ENCODE measurements at places on chromosomes 13 and 19.

DNA sequence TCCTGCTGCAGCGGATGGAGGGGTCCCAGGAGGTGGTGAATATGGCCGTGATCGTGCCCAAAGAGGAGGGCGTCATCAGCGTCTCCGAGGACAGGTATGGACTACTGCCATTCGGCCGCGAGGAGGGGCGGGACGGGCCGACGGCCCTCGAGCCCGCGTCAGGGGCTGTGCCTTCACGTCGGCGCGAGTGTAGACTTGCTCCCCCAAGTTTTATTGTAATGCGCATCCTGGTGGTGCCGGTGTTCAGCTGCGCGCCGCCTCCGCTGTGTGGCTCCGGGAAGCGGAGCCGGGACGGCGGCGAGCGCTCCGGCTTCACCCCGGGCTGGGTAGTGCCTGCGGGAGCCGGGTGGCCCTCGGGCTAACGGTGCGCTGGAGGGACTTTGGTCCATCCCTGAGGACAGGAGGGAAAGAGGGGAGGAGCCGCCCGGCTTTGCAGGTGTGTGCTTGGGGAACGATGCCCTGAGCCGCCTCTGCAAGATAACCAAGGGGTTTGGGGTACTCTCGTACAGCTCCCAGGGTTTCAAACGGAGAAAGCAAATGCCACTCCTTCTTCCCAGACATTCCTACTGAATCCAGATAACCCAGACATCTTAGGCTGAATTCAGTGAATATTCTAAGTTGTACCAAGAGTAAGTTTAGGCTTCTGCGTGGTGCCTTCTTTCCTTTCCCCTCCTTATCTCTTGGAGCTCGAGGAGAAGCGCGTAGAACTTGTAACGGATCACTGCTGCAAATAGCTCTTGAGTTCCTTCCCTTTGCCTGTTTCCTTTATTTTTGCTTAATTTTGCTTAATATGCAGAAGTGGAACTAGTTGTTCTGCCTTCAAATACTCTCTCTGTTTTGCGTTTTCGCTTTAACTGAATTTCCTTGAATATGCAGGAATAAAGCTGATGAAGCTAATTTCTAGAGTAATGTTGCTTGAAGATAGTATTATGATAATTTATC is 740 bp downstream of the WDFY2 start:
- DNase-seq, result peak; percentile 89

DNA sequence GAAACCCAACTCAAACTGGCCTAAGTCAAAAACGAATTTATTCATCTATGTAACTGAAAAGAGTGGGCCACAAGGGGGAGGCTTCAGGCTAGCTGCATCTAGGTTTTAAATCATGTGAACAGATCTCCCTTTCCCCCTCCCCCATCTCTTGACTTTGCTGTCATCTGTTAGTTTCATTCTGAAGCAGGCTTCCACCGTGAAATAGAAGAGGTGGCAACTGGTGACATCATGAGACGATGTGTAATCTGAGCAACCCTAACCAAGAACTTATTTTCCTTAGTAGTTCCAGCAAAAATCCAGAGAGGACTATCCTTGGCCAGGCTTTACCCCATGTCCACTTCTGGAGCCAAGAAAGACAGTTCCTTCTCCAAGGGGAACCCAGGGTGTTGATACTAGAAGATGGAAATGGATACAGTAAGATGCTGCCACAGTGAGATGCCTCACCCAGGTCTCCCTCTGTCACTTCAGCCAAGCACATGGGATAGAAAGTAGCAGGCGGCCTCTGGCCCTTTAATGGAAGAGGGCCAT is 9.4 kb downstream of the SAMD4B start:
- DNase-seq, result peak; percentile 65

DNA sequence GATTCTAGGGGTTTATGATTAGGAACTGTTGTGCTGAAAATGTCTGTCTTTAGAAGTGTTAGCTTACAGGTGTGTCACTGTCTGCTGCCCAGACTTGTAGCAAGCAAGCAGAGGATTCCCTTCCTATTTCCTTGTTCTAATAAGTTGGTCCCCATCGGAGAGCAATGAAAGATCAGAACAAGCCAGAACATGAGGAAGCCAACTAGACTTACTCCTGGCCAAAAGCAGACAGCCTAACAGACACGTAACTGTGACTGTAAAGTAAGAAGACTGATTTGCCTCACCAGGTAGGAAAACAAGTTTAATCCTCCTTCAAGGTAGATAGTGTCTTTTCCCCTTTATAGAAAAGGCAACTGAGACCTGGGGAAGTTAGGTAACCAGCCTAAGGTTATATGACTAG is 12.5 kb downstream of the POLR1D start:
- no peak for DNase-seq

DNA sequence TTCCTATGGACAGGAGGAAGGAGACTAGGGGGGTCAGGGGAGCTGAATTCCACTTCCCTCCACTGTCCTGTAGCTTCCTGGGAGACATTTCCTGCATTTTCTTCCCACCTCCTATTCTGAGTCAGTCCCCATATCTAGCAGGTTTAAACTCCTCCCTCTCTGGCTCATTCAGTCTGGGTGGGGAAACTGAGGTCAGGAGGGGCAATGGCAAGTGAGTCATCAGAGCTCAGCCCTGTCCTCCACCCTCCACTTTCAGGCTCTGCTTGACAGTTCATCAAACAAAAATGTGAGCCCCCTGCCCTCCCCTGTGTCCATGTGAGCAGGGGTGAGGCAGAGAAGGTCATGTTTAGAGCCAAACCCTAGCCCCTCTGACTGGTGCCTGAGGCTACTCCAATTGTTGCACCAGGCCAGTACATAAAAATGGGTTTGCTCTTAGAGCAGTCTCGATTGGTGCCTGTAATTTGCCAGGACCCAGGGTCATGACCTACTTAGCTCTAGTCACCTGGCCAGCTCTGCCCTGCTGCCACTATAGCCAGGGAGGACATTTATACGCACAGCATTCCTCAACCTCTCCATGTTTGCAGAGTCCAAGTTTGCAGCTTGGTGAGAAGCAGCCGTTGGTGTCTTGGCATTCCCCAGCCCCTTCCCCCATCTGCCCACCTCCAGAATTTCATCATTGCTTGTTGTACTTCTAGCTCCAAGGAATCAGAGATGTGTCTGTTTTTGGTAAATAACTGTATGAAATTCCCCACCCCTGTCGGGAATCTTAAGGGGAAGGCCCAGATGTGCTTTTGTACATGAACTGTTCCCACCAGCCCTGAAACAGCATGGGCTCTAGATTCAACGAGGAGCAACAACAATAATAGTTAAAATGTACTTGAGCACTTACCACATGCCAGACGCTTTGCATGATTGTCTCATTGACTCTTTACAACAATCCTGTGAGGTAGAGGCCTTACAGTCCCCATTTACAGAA is 20.7 kb downstream of the SAMD4B start:
- no peak for DNase-seq

- no peak for DNase-seq
Measured at GRCh38 chr13:47661076-47661475, 340.0 kb downstream of the SUCLA2 start.

DNA sequence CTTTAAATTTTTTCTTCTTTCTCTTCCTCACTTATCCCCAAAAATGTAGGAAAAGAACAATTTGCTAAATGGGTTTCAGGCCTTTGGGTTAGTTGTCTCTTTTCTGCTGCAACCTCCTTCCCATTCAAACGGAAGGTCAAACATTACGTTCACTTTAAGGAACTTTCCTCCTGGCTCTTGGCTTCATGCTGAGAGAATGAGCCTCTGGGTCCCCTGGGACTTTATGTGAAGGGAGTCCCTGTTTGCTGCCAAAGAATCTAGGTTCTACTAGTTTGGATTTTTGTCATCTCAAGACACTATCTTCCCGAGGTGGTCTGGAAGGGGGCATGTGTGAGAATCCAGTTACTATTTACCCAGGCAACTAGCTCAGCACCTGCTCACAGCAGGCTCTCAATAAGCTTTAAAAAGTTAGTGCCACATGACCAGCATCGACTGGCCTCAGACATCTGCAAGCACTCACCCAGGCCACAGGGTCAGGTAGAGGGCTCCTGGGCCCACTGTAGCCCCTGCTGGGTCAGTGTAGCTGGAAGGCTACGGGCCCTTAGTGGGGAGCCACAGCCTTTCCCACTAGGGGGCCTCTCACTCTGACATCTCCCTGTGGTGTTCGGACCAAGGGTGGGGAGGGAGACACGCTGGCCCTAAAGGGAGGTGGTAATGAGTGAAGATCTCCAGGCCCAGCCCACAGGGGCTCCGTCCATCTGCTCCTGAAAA is 40.5 kb downstream of the FAM124A start:
- DNase-seq, result no peak

GRCh38 chr13:28251466-28251865 is 113.1 kb downstream of the PAN3 start:
- DNase-seq, result no peak

GRCh38 chr19:48274173-48274572 is 4.3 kb downstream of the ZNF114 start:
- no peak for DNase-seq

DNA sequence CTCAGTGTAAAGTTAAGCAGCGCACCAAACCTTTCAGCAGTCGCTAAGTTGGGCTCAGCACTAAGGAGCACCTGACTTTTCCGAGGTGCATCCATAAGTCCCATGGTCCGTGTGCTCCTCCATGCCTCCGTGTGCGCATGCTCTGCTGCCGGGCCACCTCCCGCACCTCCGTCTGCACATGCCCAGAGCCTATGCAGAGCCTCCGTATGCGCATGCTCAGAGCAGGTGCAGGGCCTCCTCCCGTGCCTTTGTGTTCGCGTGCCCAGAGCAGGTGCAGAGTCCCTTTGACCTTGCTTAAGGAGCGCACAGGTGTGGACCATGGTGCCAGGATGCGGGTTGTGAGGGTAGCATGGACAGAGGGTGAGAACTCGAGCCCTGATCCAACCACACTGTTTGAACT is 46.0 kb downstream of the ATP11A start:
- no peak for DNase-seq

DNA sequence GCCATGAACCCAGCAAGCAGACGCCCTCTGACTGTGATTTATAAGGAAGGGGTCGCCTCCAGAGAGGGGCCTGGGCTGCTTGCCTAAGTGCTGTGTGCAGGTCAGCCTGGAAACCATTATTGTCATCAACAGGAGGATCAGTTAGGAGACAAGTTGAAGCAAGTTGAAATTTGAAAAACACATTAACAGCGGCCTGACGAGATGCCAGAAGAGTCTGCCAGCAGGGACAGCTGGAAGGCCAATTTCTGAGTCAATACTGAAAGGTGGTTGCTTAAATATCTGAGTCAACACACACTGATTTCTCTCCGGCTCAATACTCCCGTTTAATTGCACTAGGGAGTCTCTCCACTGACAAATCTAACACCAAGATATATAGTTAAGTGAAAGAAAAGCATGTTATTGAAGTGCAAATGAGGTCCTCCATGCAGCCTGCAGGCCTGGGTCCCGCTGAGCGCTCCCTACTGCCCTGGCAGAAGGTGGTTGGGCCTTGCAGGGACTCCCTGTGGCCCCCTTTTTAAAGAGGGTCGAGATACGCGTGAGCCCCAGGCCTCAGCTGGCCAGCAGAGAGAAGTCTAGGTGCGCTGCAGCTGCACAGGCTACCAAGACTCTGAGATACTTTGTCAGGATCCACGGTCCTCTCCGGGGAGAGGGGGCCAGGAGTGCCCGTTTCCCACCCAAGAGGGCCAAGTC is 91.1 kb downstream of the RNASEH2B start:
- DNase-seq, result no peak

DNA sequence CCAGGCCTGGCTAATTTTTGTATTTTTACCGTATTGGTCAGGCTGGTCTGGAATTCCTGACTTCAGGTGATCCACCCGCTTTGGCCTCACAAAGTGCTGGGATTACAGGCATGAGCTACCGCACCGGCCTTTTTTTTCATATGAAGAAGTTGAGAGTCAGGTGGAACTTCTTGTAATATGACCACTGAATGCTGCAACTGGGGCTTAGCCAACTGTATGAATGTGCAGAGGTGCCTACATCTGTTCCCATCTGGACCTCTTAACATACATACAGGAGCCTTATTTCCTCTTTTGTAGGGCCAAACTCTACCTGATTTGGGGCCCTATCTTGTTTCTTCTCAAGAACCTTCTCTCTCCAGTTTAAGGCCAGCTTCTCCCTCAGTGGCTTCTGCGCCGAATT is 11.9 kb upstream of the GGACT start:
- no peak for DNase-seq

- no peak for DNase-seq
Measured at GRCh38 chr19:51292971-51293370, 18.5 kb upstream of the IGLON5 start.

GRCh38 chr19:21694171-21694906 is 73.0 kb downstream of the ZNF100 start:
- no peak for DNase-seq

GRCh38 chr19:17311455-17312188 is 2.3 kb downstream of the DDA1 start:
- DNase-seq, result no peak

- peak; percentile 30 for DNase-seq
Measured at GRCh38 chr13:47036294-47037008, 139.6 kb upstream of the HTR2A start.

- no peak for DNase-seq
Measured at GRCh38 chr19:11639245-11639601, 41.9 kb downstream of the ZNF627 start.

GRCh38 chr13:51249770-51250741 is 27.9 kb downstream of the FAM124A start:
- no peak for DNase-seq

GRCh38 chr19:58361900-58362271 is 665 bp downstream of the ZNF497 start:
- peak; percentile 78 for DNase-seq

DNA sequence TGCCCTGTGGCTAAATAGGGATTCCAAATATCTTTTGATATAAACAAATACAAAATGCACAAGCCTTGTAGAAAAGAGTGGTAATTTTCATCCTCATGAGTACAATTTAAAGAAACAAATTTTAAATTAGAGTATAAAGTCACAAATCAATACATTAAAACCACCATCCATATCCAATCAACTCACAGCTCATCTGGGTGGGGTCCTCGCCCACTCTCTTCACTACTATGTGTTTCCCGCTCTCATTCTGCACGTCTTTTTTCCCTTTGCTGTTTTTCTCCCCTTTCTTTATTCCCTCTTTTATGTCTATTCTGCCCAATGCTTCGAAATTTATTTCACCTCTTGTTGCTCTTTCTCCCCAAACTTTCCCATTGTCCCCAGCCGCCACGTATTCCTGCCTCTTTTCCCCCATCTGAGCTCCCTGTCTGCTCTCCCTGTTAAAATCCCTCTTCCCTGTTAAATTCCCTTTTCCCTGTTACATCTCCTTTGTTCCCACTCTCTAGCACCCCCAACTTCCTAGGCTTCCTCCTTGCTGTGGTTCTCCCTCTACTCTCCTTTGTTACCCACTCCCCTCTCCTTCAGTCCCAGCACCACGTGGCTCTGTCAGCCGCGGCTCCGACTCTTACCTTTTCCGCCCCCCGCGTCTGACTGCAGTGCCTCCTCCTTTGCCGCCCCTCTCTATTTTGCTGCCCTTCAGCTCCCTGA is 1.3 kb downstream of the ZNF616 start:
- DNase-seq, result no peak

DNA sequence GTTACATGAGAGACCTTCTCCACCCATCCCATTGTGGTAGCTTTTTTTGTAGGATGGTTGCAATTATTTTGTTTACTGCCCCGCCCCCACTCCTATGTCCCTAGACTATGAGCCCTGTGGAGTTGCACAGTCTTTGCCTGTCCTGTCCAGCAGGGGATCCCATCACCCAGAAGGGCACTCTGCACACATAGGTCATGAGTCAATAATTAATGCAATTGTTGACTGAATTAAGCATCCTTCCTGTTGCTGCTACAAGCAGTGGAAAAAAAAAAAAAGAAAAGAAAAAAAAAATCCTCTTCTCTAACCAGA is 14.2 kb downstream of the C19orf81 start:
- DNase-seq, result no peak

Measured in GM06990 (cell line).